AG08395 (cell line): ENCODE measurements at places on chromosomes 1 and 21.

- no peak for DNase-seq
Measured at GRCh38 chr1:914891-915280, 8.8 kb upstream of the SAMD11 start.

GRCh38 chr1:239778208-239778813, 313.4 kb upstream of the FMN2 start:
- DNase-seq, result no peak

DNA sequence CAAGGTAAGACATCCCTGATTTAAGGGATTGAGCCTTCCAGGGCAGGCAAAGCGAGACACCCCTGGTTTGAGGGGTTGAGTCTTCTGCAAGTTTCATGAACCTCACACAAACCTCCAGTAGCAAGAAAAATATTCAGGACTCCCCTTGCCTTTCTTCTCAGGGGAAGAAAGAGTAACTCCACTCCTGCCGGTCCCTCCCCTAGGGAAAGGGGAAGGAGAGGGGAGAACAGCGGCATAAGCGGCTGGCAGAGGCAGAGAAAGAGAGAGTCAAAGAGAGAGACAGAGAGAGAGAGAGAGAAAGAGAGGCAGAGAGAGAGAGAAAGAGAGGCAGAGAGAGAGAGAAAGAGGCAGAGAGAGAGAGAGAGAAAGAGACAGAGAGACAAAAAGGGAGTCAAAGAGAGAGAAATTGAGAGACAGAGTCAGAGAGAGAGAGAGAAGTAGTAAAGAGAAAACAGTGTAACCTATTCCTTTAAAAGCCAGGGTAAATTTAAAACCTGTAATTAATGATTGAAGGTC, 29.5 kb upstream of the CBR3 start:
- no peak for DNase-seq

DNA sequence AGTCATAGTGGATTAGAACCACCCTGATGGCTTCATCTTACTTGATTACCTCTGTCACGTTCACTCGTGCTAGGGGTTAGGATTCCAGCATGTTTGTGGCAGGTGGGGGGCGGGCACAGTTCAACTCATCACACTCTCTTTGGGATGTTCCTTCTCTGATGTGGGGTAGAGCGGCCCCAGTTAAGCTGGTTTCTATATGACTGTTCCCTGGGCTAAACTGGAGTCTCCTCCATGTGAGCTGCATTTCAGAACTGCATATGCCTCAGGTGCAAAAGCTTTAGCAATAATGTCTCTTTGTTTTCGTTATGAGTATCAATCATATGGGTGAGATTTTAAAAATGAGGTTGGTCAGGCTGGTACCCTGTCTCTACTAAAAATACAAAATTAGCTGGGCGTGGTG, 393.2 kb downstream of the RPS6KC1 start:
- DNase-seq, result no peak

DNA sequence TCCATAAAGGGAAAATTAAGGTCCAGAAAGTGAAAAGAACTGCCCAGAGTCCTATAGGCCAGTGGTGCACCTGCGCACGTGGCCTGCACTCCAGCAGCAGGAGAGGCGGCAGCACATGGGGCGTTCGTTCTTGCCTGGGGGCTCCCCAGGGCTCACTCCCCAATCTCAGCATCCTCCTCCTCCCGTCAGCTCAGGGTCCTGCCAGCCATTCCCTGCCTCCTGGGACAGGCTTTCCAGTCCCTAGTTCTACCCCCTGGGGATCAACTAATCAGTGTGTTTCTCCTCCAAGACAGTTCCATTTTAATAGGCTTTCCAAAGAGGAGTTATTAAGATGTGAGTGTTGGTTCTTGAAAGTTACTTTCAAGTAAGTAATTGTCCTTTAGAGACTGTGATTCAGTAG, 1.2 kb upstream of the A3GALT2 start:
- no peak for DNase-seq

- DNase-seq, result no peak
Measured at GRCh38 chr1:200945111-200945510, 50.4 kb downstream of the INAVA start.

GRCh38 chr1:167695756-167696561, 25.8 kb upstream of the MPZL1 start:
- no peak for DNase-seq
